ENCODE measurements at places on chromosomes 13 and 19. TPM values are rescaled to one million over a fixed set of nuclear protein-coding genes. Genes with fewer than 3 reads are reported as not detected.

- DNase-seq = no peak
These were observed 857.8 kb downstream of the DIAPH3 start for GRCh38 chr13:59305896-59306295.

DNA sequence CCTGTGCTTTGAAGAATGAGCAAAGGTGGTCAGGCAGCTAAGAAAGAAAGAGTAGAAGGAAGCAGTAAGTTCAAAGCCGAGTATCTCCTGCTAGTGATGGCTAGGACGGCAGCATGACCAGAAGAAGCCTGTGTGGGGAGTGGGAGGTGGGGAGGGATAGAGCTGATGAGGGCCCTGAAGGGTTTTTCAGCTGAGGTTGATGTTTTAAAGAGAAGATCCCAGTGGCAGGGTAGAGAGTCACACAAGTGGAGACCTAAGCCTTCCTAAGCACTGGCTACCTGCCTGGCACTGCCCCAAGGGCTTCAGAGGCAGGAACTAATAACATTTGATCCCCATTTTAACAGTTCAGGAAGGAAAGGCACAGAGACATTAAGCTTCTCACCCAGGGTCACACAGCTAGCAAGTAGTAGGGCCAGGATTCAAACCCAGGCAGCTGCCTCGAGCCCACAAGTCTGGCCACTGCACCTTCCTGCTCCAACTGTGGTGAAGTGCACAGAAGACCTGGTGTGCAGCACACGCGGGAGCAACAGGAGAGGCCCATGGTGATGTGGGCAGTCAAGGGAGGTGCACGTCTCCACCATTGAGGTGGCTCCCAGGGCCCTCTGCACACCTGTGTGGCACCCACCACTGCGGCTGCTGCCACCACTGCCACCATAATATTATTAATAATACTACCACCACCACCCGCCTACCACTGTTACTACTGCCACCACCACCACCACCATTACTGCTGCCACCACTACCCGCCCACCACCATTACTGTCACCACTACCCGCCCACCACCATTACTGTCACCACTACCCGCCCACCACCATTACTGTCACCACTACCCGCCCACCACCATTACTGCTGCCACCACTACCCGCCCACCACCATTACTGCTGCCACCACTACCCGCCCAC, 22.1 kb downstream of the CUL4A start:
- no peak for DNase-seq

GRCh38 chr13:93004919-93005318, 221.7 kb upstream of the GPC6 start:
- DNase-seq = no peak

DNA sequence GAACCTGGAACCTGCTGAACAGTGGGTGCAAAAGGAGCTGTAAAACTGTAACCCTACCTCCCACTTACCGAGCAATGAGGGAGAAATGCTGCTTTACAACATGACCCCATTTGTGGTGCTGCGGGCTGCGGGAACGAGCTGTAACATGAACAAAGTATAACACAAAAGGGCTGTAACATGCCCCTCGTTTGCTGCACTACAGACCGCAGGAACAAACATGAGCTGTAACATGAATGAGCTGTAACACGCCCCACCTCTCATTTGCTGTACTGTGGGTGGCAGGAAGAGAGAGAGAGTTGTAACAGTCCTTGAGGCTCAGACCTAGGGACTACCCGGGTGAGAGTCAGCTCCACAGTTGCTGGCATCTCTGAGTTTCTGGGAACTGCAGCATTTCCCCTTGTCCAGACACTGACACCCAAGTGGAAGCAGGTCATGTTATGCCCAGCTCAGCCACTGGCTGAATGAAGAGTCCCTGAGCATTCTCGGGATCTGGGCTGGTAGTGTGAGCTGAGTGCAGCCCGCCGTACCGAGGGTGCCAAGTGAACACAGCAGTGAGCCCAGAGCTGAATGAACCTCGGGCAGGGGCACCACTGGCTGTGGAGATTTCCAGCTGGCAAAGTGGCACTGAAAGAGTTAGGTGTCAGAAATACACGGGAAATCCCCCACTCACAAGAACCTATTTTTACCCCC, 1385.3 kb upstream of the SPRY2 start:
- DNase-seq = no peak

GRCh38 chr19:16952046-16952445, 63.2 kb downstream of the F2RL3 start:
- DNase-seq = no peak

GRCh38 chr13:50711131-50711815, 132.2 kb downstream of the DLEU7 start:
- no peak for DNase-seq

DNA sequence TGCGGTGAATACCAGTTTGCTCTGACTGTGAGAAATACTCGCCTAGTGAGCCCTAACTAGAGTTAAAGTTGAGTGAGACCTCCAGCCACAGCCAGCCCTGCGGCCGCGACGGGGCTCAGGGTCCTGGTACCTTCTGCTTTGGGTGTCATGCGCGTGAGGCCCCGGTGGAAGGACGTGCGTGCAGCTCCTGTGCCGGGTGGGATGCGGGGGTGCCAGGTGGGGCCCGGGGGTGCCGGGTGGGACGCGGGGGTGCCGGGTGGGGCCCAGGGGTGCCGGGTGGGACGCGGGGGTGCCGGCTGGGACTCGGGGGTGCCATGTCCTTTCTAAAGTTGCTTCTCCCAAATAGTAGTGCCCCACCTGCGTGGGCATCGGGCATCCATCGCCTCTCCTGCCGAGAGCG, 8.5 kb upstream of the TMPRSS9 start:
- no peak for DNase-seq

- peak; percentile 82 for DNase-seq
These were observed 697 bp upstream of the DGKH start for GRCh38 chr13:42047561-42048341.

GRCh38 chr13:30023196-30023895, 172.9 kb upstream of the UBL3 start:
- DNase-seq = no peak

- DNase-seq = peak; percentile 45
These were observed 43.9 kb downstream of the SIAH3 start for GRCh38 chr13:45807520-45808099.

- no peak for DNase-seq
These were observed 51.4 kb downstream of the UBL3 start for GRCh38 chr13:29799041-29799440.

- no peak for DNase-seq
These were observed 118.2 kb downstream of the MIPEP start for GRCh38 chr13:23770973-23771372.

DNA sequence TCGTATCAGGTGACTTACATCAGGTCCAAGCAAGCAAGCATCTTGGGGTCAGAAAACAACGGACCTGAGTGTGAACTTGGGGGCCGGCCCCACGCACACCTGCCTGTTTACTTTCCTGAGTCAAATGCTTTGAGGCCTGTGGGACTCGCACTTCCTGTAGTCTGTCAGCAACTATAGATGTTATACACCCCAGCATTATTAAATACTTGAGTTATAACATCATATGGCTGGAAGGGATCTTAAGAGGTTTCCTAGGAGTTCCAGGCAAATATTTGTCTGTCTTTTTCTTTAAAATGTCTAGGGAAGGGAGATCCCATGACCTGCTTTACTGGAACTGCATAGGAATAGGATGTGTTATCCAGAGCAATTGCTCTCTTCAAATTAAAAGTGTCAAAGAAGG, 280.6 kb downstream of the SHISA2 start:
- peak; percentile 95 for DNase-seq

DNA sequence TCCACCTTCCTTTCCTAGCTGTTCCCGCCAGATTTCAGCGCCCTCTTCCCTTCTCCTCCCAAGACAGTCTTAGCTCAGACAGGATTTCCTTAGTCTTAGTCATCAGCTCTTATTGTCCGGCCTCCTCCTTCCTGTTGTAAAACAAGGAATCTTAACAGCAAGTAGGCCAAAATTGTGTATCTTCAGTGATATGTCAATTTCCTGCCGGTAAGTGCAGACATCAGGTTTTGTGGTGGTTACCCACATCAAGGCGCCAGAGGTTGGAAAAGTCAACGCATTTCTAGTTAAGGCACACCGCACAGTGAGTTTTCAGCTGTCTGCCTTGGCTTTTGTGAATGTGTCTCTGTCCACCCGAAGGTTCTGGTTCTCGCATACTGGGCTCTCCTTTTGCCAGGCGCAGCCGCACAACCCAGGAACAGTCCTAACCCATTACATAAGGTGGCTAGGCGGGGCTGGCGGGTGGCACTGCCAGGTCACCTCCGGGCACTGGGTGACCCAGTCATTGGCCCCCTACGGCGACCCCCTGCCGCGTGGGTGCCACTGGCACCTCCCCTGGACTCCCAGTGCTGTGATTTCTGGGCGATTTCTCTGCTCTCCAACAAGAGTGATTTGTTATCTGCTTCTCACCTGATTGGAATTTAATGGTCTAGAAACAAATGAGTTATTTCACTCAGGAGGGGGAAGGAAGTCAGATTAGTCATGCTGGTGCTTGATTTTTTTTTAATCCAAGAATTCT, 12.9 kb downstream of the COL4A2 start:
- DNase-seq = no peak

DNA sequence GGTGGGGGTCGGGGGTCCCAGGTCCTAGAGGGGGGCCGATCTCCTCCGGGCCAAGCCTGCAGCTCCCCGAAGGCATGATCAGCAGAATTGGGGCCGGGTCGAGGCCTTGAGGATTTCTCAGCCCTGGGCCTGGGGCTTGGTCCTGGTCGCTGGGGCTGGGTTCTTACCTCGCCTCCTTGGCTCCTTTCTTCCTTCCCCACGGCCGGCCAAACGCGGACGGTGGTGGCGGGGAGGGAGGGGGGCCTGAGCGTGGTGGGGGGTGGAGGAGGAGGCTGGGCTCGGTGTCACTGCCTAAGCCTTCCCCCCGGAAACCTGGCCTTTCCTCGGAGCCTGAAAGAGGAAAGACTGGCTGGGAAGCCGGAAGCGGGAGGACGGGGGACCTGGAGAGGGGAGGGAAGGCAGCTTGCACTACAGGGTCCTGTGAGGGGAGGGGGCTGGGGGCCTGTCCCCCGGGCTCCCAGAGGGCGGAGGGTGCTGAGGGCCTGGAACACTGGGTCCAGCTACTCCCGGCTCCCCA, at the start of gene ZNF579:
ZNF579 (minus strand) TSS at position 221 of the 517 bp plus-strand sequence. CDS start 1,209 bp downstream, outside the sequence.
- peak; percentile 96 for DNase-seq

GRCh38 chr13:21011378-21011777, 50.0 kb downstream of the LATS2 start:
- DNase-seq = peak; percentile 49

DNA sequence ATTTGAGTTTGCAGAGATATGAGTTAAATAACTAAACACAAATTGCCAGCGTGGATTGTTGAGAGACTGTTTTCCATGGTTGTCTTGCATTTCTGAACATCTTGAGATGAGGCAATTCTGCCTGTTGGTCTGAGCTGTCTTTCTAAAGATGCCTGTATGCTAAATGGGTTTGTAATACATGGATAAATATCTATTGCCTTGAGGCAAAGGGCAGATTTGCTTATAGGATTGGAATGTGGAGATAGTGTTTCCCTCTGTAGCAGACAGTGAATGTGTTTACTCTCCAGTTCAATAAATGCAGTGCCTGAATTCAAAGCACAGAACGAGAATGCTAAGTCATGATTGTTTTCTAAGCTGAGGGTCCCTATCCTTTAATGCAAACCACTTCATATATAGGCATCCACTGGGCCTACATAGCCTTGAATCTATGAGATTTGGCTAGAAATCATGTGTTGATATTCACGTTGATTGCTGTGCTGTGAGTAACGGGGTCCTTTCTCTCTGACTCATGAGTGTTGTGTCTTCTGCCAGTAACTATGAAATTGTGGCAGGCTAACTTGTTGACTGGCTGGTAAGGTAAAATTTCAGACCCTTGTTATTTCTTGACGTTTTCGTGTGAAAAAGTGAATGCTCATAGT, 2554.8 kb downstream of the PCDH9 start:
- DNase-seq = no peak

DNA sequence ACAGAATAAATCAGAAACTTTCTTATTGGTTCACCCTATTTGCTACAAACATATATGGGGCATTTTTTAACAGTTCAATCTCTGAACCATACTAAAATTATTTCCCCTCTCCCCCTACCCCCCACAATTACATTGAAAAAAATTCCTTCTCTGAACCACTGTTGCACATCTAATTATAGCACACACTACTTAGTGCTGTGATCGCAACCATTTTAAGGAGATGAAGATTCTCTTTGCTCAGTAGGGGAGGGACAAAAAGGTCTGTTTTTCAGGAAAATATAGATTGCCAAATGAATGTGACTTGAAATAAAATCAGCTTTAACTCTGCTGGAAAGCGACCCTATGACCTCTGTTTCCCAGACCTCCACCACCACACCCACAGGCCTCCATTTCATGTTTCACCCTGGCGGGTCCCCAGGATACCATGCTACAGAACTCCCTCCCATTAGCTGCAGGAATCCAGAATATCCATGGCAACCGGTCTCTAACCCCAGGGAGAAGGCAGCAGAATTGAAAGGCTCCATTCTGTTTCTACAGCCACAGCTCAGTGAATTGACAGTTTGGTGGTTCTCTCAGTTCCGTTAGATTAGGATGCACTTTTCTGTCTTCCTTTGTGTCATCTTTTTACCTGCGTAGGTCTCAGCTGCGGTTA, 286.3 kb downstream of the TBC1D4 start:
- peak; percentile 37 for DNase-seq

- peak; percentile 98 for DNase-seq
These were observed 109.5 kb downstream of the KCNRG start for GRCh38 chr13:50124536-50125303.

DNA sequence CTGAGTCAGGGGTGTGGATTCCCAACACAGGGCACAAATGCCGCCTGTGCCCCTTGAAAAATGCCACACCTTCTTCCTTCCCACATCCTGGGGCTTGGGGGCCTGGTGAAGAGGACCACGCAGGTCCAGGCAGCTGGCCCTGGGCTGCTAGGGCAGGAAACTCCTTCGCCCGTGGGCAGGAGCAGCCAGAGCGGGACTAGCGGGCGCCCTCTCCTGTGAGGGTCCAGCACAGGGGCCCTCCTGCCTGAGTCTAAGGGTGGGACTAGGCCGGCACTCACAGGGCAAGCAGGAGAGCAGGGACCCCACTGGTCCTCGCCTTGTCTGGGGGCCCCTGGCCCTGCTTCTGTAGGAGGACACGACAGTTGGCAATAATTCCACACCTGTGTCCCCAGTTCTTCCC, 7.5 kb upstream of the CEBPA start:
- DNase-seq = no peak

DNA sequence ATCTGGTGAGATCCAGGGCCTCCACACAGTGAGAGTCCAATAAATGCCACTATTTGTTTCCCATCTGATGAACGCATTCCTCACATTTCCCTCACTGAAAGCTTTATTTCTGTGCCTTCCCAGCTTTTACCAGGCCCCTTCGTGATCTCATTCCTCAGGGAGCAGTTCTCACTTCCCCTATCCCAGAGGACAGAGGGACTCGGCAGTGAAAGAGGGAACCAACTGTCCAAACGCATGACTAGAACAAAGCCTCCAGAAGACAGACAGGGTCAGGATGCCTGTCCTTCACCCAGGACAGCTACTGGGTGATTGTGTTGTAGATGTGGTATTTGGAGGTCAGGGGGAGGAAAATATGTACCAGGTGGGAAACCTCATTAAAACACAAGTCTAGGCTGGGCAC, 2.0 kb upstream of the ZBTB45 start:
- DNase-seq = no peak

Gene IZUMO1
- 0.04 TPM for total RNA-seq

Gene GFY
- total RNA-seq = not detected

Gene ZNF85
- 12.4 TPM for total RNA-seq

Gene FLT1
- total RNA-seq = 16.1 TPM

Gene ZNF850
- total RNA-seq = 3.7 TPM

Gene GATAD2A
- 25.1 TPM for total RNA-seq

Gene PGPEP1
- 10.8 TPM for total RNA-seq

Gene SPC24
- total RNA-seq = 18.7 TPM

Gene CACNA1A
- 0.58 TPM for total RNA-seq

Gene CD177
- total RNA-seq = 0.09 TPM

Gene IFNL1
- total RNA-seq = not detected

Gene KIR3DL1
- total RNA-seq = not detected

Gene BORCS8
- total RNA-seq = 7.8 TPM

All from muscle of leg (tissue), 16 donors.